ENCODE measurements at places on chromosomes 5 and 9. TPM values are rescaled to one million over a fixed set of nuclear protein-coding genes. Genes with fewer than 3 reads are reported as not detected.

GRCh38 chr5:143349177-143349576 is 54.3 kb downstream of the NR3C1 start:
- no peaks in the 10 kb centered on the region for H3K36me3 ChIP-seq
- no peaks in the 10 kb centered on the region for H3K27me3 ChIP-seq
- no peaks in the 10 kb centered on the region for H3K4me1 ChIP-seq

DNA sequence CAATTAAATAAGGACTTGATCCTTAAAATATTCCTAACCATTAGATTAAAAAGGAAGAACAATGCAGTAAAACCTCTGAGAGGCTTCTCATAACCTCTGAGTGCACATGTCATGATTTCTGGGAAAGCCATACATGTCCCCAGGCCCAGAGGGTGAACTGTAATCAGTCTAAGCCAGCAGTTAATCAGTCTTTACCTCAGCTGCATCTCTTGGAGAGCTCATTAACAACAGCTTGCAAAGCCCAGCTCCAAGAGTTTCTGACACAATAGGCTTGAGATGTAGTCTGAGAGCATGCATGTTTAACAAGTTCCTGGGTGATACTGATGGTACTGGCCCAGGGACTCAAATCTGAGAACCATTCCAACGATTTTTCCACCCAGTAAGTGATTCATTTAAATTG is 392.1 kb downstream of the DNAH5 start:
- H3K36me3 ChIP-seq = no peaks in the 10 kb centered on the region
- peaks cover 10% of the 10 kb centered on the region for H3K4me1 ChIP-seq
- H3K27me3 ChIP-seq = no peaks in the 10 kb centered on the region
- no peak for DNase-seq
- H3K4me3 ChIP-seq = no peak overlapping the region

DNA sequence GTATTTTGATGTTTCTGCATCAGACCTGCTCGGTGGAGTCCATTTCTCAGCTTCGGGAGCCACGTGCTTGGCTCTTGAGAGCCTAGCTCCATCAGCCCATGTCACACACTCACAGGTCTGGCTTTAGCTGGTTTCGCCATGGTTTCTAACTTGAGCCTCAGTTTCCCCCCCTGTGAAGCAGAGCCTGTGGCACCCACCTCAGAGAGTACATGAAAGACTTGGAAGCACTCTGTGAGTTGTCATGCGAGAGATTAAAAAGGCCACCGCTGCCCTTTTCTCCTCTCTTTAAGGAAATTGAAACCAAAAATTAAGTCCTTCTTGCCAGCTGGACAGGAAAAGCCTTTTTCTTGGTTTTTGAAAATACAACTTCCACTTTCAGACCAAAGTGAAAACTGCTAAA is 8.8 kb downstream of the TENT4A start:
- DNase-seq = no peak
- H3K4me3 ChIP-seq = no peak overlapping the region
- peaks cover 9% of the 10 kb centered on the region for H3K4me1 ChIP-seq
- H3K27me3 ChIP-seq = peaks cover 6% of the 10 kb centered on the region

GRCh38 chr5:83071286-83072051 is 5.7 kb downstream of the TMEM167A start:
- no peaks in the 10 kb centered on the region for H3K36me3 ChIP-seq
- no peak for DNase-seq
- no peak overlapping the region for H3K27ac ChIP-seq

- H3K36me3 ChIP-seq = peaks cover 21% of the 10 kb centered on the region
- DNase-seq = no peak
- H3K4me3 ChIP-seq = peak overlapping the region; percentile 99
- H3K4me1 ChIP-seq = peaks cover 43% of the 10 kb centered on the region
These were observed 3.0 kb downstream of the N4BP3 start for GRCh38 chr5:178116143-178116885.

DNA sequence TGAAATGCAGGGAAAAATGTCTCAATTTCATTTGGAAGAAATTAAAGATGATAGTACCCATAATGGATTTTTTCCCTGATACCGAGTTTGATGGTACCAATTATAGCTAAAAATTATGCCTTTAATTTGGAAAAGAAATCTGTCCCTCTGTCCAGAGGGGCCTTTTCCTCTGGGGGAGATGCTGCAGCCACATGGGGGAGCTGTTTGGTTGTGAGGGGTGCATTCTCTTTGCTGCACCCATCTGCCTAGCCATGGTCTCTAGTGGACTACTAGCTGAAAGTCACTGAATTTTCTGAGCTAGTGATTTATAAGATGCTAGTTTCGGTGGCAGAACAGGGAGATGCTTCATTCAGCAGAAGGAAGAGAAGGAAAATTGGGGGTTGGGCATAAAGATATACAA is 9.6 kb downstream of the SEC61B start:
- no peak overlapping the region for H3K4me3 ChIP-seq
- H3K27me3 ChIP-seq = no peaks in the 10 kb centered on the region
- H3K36me3 ChIP-seq = peaks cover 6% of the 10 kb centered on the region
- DNase-seq = peak; percentile 28
- H3K4me1 ChIP-seq = peaks cover 6% of the 10 kb centered on the region
- no peak overlapping the region for H3K27ac ChIP-seq

DNA sequence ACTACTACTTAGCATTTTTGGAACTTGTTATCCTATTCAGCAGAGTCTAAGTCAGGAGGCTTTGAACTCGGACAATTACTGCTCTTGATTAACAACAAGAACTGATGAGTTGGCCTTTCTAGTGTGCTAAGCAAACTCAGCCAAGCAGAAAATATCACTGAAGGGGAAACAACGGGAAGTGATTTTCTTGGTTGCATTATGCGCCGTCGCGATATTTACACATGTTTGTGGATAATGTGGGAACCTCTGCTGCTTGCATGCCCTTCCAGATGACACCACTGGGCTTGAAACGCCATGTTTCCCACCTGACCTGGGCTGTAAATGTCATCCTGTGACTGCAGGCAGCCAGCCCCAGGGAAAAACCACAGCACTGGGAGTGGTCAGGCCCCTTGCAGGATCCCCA is 205.5 kb downstream of the PAX5 start:
- no peak overlapping the region for H3K27ac ChIP-seq
- no peak overlapping the region for H3K4me3 ChIP-seq
- H3K4me1 ChIP-seq = peaks cover 8% of the 10 kb centered on the region
- no peaks in the 10 kb centered on the region for H3K36me3 ChIP-seq
- peaks cover 3% of the 10 kb centered on the region for H3K27me3 ChIP-seq

DNA sequence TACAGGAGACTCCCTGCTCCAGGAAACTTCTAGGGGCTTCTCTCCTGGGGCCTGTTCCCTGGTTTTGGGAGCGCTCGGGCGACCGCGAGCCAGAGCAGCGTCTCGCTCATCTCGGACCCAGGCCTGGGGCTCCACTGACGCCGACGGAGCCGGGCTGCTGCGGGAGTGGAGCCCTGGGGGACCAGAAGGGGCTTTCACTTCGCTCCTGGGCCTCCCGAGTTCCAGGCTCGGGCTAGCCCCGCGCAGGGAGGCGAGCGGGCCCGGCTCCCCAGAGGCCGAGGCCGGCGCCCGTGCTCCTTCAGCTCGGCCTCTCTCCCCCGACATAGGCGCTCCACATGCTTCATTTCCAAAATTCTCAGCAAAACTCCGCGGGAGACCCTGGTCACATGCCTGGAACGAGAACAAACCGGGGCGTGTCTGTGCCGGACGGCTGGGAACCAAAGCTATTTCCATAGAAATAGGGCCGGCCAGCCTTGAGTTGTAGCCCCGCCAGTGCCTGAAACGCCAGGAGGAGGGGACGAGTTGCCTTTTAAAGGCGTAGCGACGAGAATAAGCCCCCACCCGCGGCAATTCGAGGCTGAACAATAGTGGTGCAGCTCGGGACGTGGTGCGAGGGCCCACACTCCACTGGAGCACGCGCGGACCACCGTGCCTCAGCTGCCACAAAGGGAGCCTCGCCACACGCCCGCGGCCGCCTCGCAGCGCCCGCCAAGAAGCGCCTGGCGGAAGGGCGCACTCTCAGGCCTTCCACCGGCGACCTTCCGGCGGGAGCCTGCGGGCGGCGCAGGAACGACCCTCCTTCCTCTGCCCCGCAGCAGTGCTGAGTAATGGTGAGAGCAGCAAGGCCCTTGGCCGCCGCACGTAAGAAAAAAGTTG is 1.1 kb upstream of the G3BP1 start:
- peak overlapping the region; percentile 85 for H3K4me3 ChIP-seq
- DNase-seq = peak; percentile 61
- H3K36me3 ChIP-seq = peaks cover 7% of the 10 kb centered on the region
- peaks cover 20% of the 10 kb centered on the region for H3K4me1 ChIP-seq

DNA sequence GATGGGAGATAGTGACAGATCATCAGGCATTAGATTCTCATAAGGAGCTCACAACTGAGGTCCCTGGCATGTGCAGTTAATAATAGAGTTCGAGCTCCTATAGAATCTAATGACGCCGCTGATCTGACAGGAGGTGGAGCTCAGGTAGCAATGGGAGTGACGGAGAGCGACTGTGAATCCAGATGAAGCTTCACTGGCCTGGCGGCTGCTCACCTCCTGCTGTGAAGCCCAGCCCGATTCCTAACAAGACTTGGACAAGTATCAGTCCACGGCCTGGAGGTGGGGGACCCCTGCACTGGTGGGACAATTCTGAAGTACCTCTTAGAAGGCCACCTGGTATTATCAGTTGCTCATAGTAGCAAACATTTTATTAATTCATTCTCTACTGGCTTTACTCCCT is 377.9 kb upstream of the ITGA1 start:
- no peaks in the 10 kb centered on the region for H3K27me3 ChIP-seq
- H3K4me1 ChIP-seq = no peaks in the 10 kb centered on the region
- H3K4me3 ChIP-seq = no peak overlapping the region
- no peak overlapping the region for H3K27ac ChIP-seq

DNA sequence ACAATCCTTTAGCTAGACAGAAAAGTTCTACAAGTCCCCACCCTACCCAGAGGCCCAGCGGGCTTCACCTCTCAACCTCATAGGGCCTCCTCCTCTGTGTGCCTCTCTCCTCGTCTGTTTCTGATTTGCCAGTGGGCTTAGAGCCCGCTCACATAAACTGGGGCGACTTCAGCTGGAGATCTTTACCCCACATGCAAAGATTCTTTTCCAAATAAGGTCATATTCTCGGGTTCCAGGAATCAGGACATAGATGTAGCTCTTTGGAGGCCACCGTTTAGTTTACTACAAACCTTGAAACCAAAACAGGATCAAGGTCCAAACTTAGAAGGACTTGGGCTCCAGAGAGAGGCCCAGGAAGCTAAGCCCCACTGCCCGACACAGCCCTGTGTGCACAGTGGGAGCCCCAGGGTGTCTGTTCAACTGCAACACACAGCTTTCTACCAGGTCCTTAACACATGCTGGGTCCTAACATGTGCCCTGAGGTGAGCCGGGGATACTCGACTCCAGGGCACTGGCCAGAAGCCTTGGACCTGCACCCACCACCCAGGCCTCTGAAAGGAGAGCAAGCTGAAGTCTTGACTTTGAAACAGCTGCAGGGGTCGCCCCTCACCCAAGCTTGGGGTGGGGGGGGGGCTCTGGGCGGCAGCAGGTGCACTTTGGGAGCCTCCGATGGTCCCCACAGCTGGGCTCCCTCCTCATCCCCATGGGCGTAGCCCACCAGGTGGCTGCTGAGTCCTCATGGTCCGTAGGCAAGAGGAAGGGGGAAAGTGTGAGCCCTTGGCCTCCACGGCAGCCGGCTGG is 26.8 kb upstream of the SLC12A7 start:
- H3K4me1 ChIP-seq = peaks cover 3% of the 10 kb centered on the region
- H3K4me3 ChIP-seq = no peak overlapping the region
- peaks cover 9% of the 10 kb centered on the region for H3K27me3 ChIP-seq

DNA sequence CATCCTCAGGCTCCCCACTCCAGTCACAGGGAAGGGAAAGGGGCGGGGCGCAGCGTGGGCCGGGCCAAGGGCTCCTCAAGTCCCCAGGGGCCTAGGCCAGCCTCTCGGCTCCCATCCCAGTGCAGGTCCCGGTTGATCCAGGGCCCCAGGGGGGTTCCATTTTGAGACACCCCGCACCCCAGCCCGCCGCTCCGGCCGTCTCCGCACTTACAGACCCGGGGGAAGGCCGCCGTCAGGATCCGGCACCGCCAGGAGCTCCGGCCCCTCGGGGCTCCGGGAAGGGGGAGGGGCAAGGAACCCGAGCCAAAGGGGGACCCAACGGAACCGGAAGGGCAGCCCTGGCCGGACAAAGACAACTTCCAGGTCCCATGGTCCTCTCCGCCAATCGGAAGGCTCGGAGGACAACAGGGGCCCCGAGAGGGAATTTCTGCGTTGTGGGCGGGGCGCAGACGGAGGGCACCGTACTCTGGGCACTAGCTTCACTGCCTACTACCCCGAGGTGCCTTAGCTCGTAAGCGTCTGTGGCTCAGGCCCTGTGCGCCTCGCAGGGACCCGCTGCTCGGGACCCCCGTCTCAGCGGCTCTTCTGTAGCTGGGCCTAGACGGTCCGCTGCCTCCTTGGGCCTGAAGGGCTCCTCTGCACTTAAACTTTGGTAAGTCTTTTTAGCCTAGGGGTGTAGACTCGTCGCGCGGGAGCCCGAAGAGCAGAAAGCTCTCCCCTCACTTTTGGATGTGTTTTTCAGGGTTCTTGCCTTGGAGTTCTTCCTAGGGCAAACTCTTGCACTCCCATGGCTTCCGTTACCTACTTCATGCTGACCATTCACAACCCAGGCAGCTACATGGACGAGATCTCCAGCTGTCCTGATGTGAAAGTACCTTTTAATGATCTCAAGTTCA is at the start of gene ZBTB26:
TSS of gene ZBTB26 (minus strand) at position 287 of the 896 bp plus-strand sequence. CDS start 11,578 bp downstream, outside the sequence.
- no peak within 1 kb of the TSS for H3K4me3 ChIP-seq
- H3K27ac ChIP-seq = peak within 1 kb of the TSS; percentile 98
- H3K4me1 ChIP-seq = peaks cover 13% of the 10 kb centered on the region

- no peak overlapping the region for H3K4me3 ChIP-seq
- no peak overlapping the region for H3K27ac ChIP-seq
- peaks cover 1% of the 10 kb centered on the region for H3K27me3 ChIP-seq
- peaks cover 7% of the 10 kb centered on the region for H3K36me3 ChIP-seq
These were observed 30.0 kb downstream of the S1PR3 start for GRCh38 chr9:89021154-89021803.

GRCh38 chr5:173592050-173592669 is 24.3 kb downstream of the BOD1 start:
- peak; percentile 14 for DNase-seq
- no peak overlapping the region for H3K4me3 ChIP-seq
- H3K36me3 ChIP-seq = peaks cover 12% of the 10 kb centered on the region
- no peak overlapping the region for H3K27ac ChIP-seq

DNA sequence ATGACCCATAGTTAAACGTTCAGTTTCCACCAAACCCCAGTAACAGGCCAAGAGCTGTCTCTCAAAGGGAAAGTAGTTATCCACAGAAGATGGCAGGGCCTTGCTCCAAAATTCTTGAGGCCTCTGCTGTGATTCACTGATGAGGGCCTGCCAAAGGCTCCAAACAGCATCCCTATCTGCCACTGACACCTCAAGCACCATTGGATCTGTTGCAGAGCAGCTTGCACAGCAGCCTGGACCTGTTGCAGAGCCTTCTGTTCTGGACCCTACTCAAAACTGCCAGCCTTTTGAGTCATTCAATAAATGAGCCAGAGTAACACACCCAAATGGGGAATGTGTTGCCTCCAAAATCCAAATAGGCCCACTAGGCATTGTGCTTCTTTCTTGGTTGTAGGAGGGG is 741.5 kb upstream of the RGMB start:
- no peak overlapping the region for H3K27ac ChIP-seq
- DNase-seq = no peak
- H3K4me3 ChIP-seq = no peak overlapping the region
- H3K36me3 ChIP-seq = no peaks in the 10 kb centered on the region
- H3K27me3 ChIP-seq = no peaks in the 10 kb centered on the region

The PCDHGB2 gene
- total RNA-seq = 11.1 TPM

The EQTN gene
- not detected for total RNA-seq

The MARVELD2 gene
- 6.5 TPM for total RNA-seq

The PCDHGA10 gene
- total RNA-seq = 43.0 TPM

The POU5F2 gene
- 0.64 TPM for total RNA-seq

The LHX3 gene
- not detected for total RNA-seq

All from endothelial cell (in vitro differentiated cells).